ENCODE measurements at places on chromosomes 4 and X.

DNA sequence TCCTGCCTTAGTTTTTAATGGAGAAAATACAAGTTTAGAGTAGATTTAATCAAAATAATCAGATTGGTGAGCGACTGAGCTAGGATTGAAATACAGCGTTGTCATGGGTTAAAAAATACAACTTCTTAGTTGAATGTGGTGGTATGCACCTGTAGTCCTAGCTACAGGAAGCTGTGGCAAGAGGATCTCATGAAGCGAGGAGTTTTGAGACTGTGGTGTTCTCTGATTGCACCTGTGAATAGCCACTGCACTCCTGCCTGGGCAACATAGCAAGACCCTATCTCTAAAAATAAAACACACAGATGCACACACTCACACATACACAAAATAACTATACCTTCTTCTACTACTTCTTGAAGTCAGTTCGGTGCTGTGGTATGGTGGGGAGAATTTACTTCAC is 19.8 kb upstream of the GBA3 start:
- DNase-seq = no peak

GRCh38 chrX:71292669-71293365 is 8.7 kb upstream of the ITGB1BP2 start:
- no peak for DNase-seq

- DNase-seq = no peak
Measured at GRCh38 chr4:152747444-152747843, 32.1 kb downstream of the TIGD4 start.

GRCh38 chrX:25166546-25166945 is 150.8 kb upstream of the ARX start:
- DNase-seq = no peak

DNA sequence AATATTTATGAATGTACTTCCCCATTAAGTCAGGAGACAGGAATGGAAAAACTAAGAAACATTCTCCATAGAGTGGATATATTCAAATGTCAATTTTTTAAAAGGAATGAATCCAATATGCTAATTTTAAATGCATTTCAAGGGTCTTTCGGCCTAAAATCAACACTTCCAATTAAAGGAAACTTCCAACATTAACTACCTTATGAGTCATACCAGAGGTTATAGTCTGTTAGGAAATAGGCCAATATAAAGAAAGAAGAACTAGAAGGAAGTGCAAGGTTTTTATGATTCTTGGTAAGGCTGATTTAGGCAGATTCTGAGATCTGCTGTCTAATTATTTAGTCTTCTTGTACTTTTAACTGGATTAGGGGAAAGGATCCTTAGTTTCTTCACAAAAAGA is 260.1 kb upstream of the EDNRA start:
- no peak for DNase-seq

DNA sequence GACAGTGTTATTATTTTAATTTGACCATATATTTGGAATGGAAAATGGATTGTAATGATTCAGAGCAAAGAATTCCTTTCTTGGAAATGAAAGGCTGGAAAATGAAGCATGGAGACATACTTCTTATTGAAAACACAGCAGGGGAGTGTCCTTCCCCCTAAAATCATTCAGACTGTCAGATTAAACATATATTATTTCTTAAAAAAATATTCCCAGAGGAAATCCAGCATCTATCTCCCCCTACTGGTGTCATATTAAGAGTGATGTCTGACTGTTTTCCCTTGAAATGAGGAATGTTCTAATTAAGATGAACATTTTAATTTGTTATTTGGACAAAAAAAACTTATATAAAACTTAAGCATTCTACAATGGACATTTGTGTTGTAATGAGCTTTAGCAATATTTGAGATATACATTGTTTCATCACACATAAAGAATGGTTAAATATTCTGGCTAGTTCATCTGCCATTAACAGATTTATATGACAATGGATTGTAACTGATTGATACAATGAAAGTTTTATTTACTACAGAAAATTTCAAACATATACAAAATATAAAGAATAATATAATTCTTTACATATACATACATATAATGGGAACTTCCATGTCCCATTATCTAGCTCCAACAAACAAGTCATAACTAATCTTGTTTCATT is 264.6 kb downstream of the SPRY1 start:
- no peak for DNase-seq

DNA sequence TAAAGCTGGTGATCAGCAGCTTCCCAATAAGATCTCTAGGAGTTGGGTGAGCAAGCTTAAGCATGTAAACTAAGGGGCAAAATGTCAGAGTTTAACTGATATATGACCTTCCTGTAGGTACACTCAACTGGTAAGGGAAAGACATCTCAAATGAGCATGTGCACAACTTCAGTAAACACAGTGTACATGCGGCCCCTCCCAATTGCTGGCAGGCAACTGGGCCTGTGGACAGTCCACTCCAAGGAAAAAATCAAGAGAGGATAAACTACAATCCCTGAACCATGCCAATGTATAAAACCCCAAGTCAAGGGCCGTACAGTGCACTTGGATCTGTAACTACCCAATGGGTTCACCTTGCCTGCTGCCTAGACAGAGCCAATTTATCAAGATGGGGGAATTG is 4.9 kb upstream of the NAA11 start:
- no peak for DNase-seq

- DNase-seq = no peak
Measured at GRCh38 chr4:20106921-20107320, 144.8 kb upstream of the SLIT2 start.

- no peak for DNase-seq
Measured at GRCh38 chrX:131951166-131951565, 71.9 kb upstream of the STK26 start.

DNA sequence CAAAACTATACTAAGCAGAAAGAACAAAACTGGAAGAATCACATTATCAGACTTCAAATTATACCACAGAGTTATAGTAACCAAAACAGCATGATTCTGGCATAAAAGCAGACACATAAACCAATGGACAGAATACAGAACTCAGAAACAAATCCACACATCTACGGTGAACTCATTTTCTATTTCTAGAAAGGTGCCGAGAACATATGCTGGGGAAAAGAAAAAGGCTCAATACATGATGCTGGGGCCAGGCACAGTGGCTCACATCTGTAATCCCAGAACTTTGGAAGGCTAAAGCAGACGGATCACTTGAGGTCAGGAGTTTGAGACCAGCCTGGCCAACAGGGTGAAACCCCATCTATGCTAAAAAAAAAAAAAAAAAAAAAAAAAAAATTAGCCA is 52.7 kb downstream of the ATRX start:
- no peak for DNase-seq

GRCh38 chr4:56783986-56784385 is 37.5 kb downstream of the SPINK2 start:
- DNase-seq = no peak

- no peak for DNase-seq
Measured at GRCh38 chr4:34732176-34732950, 1512.0 kb downstream of the ARAP2 start.

- DNase-seq = no peak
Measured at GRCh38 chr4:79948261-79948660, 124.8 kb downstream of the ANTXR2 start.

DNA sequence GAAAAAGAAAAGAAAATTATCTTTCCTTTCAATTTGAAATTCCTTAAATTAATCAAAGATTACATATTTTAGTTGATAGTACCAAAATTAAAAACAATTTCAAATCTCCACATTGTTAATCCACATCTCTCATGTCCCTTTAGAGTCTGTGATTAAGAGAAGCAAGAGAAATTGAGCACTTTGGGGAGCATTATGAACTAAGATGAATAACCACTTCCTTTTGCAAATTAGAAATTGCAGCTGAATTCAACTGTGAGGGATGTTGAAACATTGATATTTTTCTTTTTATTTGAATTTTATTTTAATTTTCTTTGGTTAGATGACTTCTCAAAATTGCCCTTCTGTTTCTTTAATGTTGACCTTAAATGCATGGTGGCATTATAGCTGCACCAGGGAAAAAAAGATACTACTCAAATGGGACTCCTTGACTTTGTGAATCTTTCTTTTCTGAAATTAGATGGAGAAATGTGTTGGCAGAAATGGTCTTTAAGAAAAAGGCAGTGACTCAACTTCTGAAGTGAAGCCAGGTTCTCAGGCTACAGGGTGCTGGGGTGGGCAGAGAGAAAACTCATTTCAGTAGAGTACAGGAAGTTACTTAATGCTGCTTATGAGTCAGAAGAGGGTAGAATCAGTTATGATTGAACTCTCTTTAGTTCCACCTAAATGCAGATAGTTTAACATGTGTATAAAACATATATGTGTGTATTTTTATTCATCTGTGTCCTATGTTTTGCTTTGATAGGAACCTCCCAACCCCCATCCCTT is 92.0 kb upstream of the TNIP3 start:
- DNase-seq = peak; percentile 60

DNA sequence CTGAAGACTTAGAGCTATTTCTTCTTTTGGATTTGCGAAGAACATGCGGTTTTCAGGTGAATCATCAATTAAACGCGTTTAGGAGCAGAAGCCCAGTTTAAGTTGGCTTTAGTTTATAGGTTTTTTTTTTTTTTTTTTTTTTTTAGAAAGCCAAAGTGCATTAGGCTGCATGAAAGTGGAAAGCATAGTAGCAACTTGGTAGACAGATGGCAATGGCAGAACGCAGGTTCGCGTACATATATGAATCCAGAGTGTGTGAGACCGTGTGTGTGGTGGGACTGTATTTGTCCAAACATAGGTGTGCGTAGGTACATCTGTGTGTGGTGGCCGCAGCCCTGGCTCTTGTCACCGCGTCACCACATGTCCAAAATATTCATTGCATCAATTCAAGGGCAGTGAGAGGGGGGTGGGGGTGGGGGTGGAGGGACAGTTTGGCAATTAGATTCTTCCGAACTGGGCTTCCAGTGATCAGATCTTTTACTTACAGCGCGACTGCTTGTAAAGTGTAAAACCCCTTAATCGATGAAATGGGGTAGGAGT is 901 bp downstream of the JADE1 start:
- DNase-seq = peak; percentile 58

GRCh38 chr4:25795091-25795490 is 67.7 kb downstream of the SEL1L3 start:
- DNase-seq = no peak

GRCh38 chr4:93633721-93634120 is 194.8 kb upstream of the ATOH1 start:
- no peak for DNase-seq

- DNase-seq = no peak
Measured at GRCh38 chrX:120768681-120769080, 107.0 kb downstream of the CT47B1 start.

DNA sequence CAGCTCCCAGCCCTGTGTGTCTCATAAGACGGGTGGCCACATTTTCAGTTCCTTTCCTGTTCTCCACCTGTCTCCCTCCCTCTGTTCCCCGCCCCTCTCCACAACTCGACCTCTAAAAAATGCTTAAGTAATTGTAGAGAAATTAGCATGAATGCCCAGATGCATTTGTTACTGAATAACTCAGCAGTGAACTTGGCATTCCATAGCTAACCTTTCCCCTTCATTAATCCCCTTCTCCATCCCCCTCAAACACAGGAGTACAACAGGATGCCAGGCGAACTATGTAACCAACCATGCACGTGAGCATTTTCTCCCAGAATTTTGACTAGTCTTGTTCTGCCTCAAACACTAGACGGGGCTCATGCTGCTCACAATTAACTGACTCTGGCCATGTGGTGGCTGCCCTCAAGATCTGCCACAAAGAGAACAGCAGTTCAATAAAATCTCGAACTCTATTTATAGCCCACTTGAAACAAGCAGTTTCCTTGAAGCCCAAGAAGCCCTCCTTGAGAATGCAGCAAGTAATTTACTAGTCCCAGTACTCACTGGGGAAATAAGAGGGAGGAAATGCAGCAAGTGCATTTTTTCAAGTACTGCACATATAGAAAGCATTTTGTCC is 351.2 kb downstream of the ARHGAP24 start:
- no peak for DNase-seq

- no peak for DNase-seq
Measured at GRCh38 chr4:111678479-111678878, 466.8 kb upstream of the FAM241A start.

- no peak for DNase-seq
Measured at GRCh38 chrX:98956014-98956413, 1454.1 kb downstream of the PCDH19 start.

- DNase-seq = no peak
Measured at GRCh38 chr4:83216959-83217683, 67.5 kb downstream of the COQ2 start.

- no peak for DNase-seq
Measured at GRCh38 chrX:16966752-16967448, 20.4 kb downstream of the REPS2 start.

DNA sequence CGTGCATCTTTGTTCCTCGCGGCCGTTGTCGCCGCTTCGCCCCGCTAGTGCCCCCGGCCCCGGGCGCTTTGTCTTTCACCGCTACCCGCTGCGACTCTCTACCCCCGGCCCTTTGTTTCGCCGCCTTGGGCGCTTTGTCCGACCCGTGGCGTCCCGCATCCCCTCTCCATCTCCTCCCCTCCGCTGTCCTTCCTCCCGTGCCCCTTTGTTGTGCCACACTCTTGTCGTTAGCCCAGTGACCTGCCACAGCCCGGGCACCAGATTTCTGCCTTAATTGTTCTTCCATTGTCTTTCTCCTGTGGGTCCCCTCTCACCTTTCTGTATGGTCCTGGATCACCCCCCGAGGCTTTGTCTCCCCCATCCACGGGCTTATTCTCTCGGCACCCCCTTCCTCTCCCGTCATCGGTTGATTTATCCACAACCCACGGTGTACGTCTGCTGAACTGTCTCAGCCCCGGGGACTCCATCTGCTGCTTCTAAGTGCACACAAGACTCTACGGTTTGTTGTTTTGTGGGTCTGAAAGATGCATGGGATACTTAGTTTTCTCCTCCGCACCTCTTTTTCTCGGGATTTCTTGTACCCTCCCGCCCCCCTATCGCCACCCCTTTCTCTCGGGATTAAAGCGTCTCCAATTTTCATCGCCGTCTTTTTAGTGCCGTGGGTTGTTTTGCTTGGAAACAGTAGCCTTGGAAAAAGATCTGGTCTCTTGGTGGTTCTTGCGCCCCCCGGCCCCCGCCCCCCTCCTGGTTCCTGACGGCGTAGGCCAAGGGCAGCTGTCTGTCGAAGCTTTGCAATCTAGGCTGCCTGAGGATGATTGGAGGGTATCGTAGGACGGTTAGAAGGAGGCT is 783 bp downstream of the RBPJ start:
- peak; percentile 72 for DNase-seq

GRCh38 chrX:24465532-24465865 is 413 bp downstream of the PDK3 start:
- no peak for DNase-seq

- DNase-seq = no peak
Measured at GRCh38 chrX:22159071-22159470, 113.6 kb upstream of the CBLL2 start.

DNA sequence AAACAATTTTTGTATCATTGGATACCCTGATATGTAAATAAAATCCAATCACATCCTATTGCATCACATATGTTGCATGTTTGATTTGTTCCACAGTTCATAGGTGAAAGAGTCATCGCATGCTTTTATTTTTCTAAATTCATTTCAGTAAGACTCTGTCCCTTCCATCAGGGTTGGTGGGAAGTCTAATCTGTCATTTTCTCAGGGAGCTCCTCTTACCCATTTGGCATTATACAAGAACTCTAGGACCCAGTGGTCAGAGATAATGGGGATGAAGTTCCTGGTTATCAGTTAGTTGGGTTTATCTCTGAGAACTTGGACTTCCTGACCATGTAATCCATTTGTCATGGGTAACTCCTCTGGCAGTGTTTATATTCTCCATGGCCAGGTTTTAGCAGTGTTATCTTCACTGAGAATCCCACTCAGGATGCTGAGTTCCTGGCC is 227.1 kb upstream of the JADE1 start:
- no peak for DNase-seq
